A172 (cell line): ENCODE measurements at places on chromosomes 5 and 9. TPM values are rescaled to one million over a fixed set of nuclear protein-coding genes. Genes with fewer than 3 reads are reported as not detected.

DNA sequence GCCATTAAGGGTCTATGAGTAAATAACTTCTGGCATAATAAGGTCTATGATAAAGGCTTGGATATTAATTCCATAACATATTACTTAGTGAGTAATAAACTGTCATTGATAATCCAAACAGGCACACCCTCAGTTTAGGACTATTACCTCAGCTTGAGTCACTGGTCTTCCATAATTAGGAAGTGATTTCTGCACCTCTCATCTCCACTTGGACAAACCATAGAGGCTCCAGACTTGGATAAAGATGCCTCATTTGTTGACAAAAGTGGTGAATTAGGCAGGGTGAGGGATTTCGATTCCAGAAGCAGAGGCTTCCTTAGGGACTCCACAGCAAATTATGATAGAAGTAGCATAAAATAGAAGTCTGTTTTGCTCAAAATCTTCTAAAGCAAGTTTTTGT lies 127.5 kb upstream of the MTAP start:
- DNase-seq: no peak

DNA sequence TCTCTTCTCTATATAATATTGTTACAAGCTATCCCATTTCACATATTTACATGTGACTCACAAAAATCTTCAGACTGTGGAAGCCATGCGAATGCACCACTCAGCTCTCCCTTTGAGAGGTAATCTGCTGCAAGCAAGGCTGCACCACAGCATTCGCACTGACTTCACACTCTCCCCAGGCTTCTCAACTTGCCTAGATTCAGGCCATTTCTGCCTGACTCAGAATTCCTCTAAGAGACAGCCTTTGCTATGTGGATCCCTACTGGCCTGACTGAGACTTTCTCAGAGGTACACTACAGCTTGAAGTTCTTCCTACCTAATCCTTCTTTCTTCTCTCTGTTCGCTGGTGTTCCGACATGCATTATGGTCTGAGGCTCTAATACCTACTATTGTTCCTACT lies 21.1 kb upstream of the DMRTA1 start:
- DNase-seq: no peak

DNA sequence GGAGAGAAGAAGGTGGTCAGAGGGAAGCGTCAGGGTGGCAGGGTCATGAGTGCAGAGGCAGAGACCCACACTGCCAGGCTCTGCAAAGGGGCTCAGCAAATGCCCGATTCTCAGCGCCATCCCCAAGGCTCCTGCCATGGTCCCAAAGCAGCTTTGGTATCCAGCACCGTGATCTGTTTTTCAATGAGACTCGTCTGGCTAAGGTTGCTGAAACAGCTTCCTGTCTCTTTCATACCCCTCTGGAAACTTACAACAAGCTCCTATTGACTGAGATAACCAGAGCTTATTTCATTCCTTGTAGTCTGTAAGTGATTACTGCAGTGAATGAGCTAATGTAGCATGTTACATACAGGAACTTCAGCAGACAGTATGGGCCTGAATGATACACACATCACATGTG lies 568.6 kb upstream of the DAP start:
- DNase-seq: no peak

DNA sequence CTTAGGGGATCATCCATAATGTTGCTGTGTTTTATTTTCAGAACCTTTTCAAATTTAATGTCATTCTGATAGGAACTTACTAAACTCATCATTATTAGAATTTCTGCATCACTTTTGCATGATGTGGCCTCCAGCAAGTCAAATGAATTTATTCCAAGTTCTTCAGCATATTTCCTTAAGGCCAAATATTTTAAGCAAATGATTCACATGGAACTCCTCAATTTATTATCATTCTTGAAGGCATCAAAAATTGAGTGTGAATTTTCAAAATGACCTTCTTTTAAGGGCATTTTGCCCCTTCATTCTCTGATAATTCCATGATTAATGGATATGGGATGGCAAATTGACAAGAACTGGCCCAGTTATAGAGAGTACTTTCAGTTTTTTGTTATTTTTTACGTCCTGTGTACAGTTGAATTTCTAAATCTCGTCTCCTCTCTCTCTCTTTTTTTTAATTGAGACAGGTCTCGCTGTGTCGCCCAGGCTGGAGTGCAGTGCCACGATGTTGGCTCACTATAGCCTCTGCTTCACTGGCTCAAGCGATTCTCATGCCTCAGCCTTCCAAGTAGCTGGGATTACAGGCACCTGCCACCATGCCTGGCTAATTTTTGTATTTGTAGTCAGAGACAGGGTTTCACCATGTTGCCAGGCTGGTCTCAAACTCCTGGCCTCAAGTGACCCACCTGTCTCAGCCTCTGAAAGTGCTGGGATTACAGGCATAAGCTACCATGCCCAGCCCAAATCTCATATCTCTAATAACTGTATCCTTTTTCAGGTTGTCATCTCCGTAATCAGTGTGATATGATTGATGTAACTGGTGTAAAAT lies 29.1 kb downstream of the GPR21 start:
- DNase-seq: no peak

DNA sequence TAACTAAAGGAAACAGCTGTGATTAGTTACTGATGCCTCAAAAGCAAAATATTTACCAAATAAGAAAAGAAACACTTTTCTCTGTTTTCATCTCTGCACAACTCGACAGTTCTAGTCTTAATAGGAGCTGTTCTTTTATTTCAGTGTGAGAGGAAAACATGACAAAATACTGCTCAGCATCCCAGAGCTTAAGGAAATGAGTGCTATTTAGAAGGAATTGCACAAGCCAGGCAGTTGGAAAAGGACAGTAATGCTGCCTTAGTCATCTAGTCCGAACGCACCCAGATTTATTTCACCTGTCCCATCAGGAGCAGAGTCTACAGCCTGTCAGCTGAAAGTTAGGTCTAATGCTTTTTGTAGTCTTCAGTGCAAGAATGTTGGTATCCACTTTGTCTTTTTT lies 12.3 kb downstream of the ZCCHC9 start:
- DNase-seq: no peak

DNA sequence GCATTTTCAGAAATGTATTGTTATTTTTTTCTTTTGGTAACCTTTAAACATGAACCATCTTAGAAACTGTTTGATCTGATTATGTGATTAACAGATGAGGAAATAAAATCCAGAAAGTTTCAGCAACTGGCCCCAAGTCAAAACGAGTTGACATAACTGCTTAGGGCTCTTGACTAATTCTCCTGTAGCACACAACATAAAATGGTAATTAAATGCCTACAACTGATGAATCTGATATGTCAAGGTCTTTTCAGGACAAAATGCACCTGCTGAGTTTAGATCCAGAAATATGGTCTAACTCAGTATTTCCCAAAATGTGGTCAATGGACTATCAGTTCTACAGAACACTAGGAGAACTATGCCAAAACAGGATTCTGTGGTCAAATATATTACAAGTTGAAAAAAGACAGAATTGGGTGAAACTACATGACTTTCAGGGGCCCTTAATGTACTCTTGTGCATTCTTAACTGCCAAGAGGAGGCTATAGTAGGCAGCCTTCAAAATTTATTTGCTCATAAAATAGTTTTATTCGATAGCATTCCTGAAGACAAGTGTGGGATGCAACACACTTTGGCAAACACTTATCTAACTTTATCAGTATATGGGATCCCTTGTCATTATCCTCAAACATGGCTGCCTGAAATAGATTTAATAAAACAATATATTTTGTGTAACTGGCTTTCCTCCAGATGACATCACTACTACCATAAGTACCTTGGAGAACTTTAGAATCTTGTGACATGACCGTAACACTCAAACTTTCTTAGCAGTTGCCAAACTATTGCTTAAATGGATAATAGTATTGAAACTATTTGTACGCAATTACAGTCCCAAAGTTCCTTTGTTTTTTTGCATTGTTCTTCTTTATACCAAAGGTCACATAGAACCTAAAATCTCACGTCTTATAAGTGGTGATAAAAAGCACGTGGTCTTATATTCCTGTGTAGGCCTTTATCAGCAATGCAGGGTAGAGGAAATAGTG lies 59.4 kb downstream of the FBN2 start:
- no peak for DNase-seq

DNA sequence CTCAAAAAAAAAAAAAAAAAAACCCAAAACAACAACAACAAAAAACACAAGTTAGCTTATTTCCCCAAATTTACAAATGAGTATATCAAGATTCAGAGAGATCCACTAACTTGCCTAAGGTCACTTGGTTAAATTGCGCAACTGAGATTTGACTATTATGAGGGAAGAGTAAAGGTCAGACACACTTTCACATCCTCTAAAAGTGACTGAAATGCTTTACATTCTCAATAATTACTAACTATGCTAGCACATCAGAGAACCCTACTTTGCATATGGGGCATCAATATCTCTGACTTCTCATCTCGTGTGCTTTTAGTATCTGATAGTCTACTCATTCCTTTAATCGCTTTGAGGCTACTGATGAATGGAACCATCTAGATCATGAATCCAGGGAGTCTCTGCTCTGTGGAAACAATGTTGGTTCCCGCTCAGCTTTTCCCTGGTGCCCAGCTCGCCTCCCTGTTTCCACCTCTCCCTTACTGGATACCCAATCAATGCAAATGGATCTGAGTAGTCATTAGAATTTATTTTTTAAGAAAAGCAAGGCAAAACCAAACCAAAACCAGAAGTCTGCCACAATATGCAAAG lies 182.1 kb upstream of the TRIM32 start:
- DNase-seq: no peak

DNA sequence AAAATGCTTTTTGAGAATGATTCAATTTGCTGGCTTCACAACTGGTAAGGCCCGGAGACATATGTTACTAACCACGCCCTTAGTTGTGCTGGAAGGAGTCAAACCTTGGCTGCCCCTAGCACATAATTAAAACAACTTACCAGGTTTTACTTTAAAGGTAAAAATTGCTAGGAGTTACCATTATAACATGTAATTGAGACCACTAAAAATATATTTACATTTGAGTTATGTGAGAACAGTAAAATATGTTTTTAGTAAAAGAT lies 435.6 kb upstream of the CDH9 start:
- DNase-seq: no peak

DNA sequence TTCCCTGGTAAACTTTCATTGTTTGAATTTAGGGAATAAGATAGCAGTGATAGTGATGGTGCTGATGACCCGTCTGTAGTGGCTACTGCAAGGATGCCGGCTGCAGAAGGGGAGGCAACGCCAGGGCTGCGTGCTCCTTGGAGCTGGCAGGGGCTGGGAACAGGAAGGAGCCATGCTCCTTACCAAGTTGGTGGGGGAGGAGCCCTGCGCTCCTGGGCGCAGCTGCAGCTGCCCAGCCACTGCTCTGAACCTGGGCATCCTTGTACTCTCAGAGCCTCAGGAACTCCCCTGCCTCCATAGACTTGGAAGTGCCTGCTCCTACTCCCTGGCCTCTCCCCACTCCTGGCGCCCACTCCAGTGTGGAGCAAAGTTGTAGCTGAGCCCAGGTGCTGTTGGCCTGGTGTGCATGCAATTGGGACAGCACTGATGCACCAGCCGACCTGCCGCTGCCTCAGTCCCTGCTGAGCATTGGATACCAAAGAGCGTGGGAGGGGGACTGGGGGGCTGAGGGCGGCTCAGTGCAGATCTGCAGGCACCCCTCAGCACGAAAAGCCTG lies 585.1 kb upstream of the FAM174A start:
- no peak for DNase-seq

GRCh38 chr9:68720656-68721313 lies 15.7 kb downstream of the PIP5K1B start:
- DNase-seq: no peak

- no peak for DNase-seq
Measured at GRCh38 chr5:116448870-116449427, 125.7 kb downstream of the SEMA6A start.

- no peak for DNase-seq
Measured at GRCh38 chr9:134781591-134782302, 98.9 kb upstream of the FCN2 start.

DNA sequence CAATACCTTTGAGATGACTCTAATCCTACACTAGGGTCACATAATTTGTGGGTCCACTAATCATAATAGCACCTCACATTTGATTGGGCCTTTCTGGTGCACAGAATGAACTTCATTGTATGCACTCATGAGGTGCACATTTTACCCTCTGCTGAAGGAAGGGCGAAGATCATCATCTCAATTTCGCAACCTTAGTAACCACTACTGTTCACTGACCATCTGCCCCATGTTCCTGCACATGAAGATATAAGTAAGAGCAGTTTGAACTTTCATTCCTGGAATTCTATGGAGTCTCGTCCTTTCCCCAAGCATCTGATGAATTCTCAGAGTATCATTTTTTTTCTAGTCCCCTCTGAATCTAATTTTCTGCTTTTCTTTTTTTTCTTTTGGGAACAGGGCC lies 21.2 kb downstream of the GAS1 start:
- DNase-seq: no peak

DNA sequence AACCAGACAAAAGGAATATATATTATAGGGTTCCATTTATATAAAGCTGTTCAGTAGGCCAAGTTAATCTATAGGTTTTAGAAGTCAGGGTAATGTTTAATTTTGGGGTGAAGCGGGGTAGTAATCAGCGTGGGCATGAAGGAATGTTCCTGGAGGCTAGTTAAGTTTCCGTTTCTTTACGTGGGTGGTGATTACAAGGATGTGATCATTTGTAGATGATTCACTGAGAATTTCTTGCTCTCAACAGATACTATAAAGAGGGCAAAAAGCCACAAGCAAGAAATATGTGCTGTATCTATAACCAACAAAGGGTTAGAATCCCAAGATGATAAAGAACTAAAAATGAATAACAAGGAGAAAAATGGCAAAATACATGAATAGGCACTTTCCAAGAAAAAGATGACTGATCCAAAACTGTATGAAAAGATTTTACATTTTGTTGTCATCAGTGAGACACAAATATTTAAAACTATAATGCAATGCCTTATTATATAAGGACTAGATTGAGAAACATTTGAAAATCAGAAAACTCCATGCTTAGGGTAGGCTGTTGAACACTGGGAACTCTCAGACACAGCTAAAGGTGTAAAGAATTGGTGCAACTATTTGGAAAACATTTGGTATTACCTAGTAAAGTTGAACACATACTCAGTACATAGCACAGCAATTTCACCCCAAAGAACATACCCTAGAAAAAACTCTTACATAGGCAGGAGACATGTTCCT lies 224.3 kb upstream of the S1PR3 start:
- peak; percentile 36 for DNase-seq

Gene ARHGEF39
- 2.5 and 3.6 TPM in 2 replicates for total RNA-seq

Gene PCDHGA7
- total RNA-seq: 0.69 TPM in 2 replicates

Gene RGS7BP
- not detected in 2 replicates for total RNA-seq

Gene UBAP2
- total RNA-seq: 11.6 and 14.7 TPM in 2 replicates

Gene IGIP
- 2.5 and 3.2 TPM in 2 replicates for total RNA-seq

Gene PRDM9
- total RNA-seq: not detected in 2 replicates

Gene HTR4
- not detected in 2 replicates for total RNA-seq

Gene S100Z
- 0.47 TPM in 1 of 2 replicates, not detected in the other for total RNA-seq

Gene MARCHF6
- 30.3 and 48.8 TPM in 2 replicates for total RNA-seq

Gene TLR4
- total RNA-seq: 11.6 and 18.5 TPM in 2 replicates

Gene TUSC1
- 27.3 and 31.2 TPM in 2 replicates for total RNA-seq
